ENCODE measurements at places on chromosomes 3 and 15. TPM values are rescaled to one million over a fixed set of nuclear protein-coding genes. Genes with fewer than 3 reads are reported as not detected.

DNA sequence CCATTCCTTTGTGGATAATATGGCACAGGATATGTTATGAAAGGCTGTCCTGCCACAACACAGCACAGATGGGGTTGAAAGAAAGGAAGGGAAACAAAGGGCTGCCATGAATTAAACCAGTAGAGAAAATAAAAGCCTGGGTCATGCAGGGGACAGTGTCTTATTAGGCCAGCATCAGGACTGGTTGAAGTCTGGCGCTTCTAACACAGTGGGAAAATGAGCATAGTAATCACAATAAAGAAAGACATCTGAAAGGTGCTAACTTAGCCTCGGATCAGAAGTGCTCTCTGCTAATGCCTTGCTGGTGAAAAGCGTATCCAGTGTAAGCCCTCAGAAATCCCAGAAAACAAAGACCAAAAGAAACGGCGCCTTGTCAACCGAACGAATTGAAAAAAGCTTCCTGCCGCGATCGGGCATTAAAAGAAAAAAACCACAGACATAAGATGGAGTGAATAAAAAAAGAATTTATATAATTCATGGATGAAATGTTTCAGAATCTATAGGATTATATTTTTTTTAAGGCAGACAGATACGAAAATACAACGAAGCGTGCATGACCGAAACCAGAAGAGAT, 566 bp upstream of the MKRN3 start:
- no peaks in the 10 kb centered on the region for H3K36me3 ChIP-seq
- no peak overlapping the region for H3K4me3 ChIP-seq
- H3K27me3 ChIP-seq = peaks cover 6% of the 10 kb centered on the region
- H3K4me1 ChIP-seq = no peaks in the 10 kb centered on the region

GRCh38 chr15:67762610-67763368, 62.5 kb upstream of the SKOR1 start:
- H3K36me3 ChIP-seq = peaks cover 2% of the 10 kb centered on the region
- no peaks in the 10 kb centered on the region for H3K27me3 ChIP-seq
- H3K4me1 ChIP-seq = peaks cover 12% of the 10 kb centered on the region
- peak overlapping the region; percentile 6 for H3K4me3 ChIP-seq
- H3K27ac ChIP-seq = peak overlapping the region; percentile 59

Gene ZNF501
- total RNA-seq = 1.1 TPM

GRCh38 chr3:170585937-170586310, at the start of gene SLC7A14:
Gene SLC7A14, minus strand, starts transcription at chr3:170586075. Its CDS starts 59,139 bp downstream, at chr3:170526936.
- no peaks in the 10 kb centered on the region for H3K27me3 ChIP-seq
- no peaks in the 10 kb centered on the region for H3K36me3 ChIP-seq
- H3K4me1 ChIP-seq = peaks cover 4% of the 10 kb centered on the region
- DNase-seq = no peak

GRCh38 chr3:186320862-186321568, 41.0 kb downstream of the DGKG start:
- no peaks in the 10 kb centered on the region for H3K27me3 ChIP-seq
- no peak overlapping the region for H3K27ac ChIP-seq
- no peak overlapping the region for H3K4me3 ChIP-seq
- DNase-seq = no peak
- H3K36me3 ChIP-seq = no peaks in the 10 kb centered on the region

- H3K36me3 ChIP-seq = no peaks in the 10 kb centered on the region
- H3K4me3 ChIP-seq = no peak overlapping the region
- no peak for DNase-seq
- H3K27ac ChIP-seq = no peak overlapping the region
- no peaks in the 10 kb centered on the region for H3K27me3 ChIP-seq
Observed at GRCh38 chr3:98215051-98215450, 48.6 kb downstream of the OR5H15 start.

Gene CMTM8
- 6.4 TPM for total RNA-seq
